ENCODE measurements at places on chromosomes 2 and 18.

- DNase-seq = no peak
Observed at GRCh38 chr18:44807766-44808165, 127.1 kb downstream of the SETBP1 start.

- DNase-seq = no peak
Observed at GRCh38 chr2:65070172-65070830, 14.1 kb downstream of the CEP68 start.

DNA sequence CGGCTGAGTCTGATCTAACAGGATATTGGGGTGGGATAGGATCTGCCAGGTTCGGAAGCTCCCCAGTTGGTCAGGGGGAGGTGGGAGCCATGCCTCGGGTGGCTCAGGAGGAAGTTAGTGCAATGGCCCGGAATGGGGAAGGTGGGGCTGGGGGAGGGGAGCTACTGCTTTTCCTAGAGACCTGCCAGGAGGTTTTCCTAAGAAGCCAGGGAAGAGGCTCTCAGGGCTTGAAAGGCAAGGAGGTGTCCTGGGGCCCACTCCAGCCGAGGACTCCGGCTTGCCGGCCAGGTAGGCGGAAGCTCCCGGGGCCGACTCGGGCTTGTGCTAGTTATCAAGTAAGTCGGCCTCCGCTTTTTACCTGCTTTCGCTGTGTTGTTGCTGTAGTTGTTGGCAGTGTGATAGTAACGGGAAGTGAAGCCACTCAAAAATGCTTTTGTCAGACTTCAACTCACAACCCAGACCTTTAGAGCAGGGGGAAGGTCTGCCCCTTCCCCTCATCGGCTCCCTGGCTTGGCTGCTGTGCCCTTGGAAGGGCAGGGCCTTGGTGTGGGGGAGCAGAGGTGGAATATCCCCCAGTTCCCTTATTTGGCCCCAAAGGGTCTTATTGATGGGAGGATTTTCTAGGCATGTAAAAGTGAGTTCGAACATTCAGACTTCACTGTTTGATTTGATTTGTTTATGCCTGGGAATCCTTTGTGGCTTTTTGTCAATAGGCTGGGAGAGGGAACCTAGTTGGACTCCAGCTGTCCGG lies 5.4 kb downstream of the GDF7 start:
- DNase-seq = no peak

GRCh38 chr2:239114616-239115265 lies 266.9 kb downstream of the TWIST2 start:
- DNase-seq = no peak

GRCh38 chr2:10817413-10817812 lies 4.8 kb upstream of the PDIA6 start:
- DNase-seq = no peak

GRCh38 chr2:197140045-197140444 lies 170.5 kb downstream of the ANKRD44 start:
- no peak for DNase-seq

GRCh38 chr2:188810586-188810985 lies 163.6 kb upstream of the COL3A1 start:
- DNase-seq = no peak

DNA sequence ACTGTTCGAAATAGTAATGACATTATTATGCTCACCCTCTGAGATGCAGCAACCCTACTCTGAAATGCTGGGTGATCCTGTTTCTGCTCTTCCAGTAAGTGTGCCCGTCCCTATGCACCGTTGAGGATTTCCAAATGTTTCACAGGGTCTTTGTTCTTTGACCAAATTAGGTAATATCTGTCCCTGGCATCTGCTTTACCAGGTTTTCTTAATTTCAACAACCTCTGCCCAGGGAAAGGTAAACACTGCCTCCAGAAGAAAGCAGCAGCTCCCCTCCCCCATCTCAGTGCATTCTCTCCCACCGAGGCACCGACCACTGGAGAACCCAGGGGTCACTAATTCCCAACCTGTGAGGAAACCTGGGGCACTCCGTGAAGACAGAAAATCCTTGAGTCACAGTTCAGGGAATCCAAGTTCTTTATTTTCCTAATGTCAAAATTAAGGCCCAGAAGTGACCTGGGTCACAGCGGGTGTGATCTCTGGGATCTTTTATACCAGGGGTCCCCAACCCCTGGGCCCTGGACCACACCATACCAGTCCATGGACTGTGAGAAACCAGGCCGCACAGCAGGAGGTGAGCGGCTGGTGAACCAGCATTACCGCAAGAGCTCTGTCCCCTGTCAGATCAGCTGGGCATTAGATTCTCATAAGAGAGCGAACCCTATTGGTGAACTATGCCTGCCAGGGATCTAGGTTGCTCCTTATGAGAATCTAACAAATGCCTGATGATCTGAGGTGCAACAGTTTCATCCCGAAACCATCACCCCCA lies 1.2 kb upstream of the GRB14 start:
- DNase-seq = no peak

- DNase-seq = no peak
Observed at GRCh38 chr2:220104871-220105351, 477.5 kb downstream of the SLC4A3 start.

GRCh38 chr18:77140439-77141109 lies 8.0 kb upstream of the MBP start:
- no peak for DNase-seq

- no peak for DNase-seq
Observed at GRCh38 chr18:50665519-50665918, 105.6 kb downstream of the MAPK4 start.

GRCh38 chr2:220393711-220394110 lies 766.3 kb downstream of the SLC4A3 start:
- DNase-seq = no peak

DNA sequence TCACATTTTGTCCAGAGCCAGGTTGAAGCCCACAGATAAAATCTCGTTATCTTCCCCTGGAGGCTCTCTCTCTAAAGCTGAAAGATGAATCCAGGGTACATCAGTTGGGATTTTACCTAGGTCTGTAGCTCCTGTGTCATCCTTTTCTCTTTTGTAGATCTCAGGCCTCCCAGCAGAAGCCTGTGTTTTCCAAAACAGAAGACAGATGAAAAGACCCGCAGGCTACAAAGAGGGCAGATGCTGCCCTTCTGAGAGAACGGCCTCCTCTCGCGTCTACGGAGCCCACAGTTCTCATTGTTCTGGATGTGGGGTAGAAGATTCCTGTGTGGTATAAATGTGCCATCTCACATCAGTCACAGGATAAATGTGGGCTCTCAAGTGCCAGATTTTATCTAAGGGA lies 139.5 kb downstream of the SUCLG1 start:
- no peak for DNase-seq

- DNase-seq = no peak
Observed at GRCh38 chr18:48230467-48231113, 178.6 kb downstream of the ZBTB7C start.

DNA sequence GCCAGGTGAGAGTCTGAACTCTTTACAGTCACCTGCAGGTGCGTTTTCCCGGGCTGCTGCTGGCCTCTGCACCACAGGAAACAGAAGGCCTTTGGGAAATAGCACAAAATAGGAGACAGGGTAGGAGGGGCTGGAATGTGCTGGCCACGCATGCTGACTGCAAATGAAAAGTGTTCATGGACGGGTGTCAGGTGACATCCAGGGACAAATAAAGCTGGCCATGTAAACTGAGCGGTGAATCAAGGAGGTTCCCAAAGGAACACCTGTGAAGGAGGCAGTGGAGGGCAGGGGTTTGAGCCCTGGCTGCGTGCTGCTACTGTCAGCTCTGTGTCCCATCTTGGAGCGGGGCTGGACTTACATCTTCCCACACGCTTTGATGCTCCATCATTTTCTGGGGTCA lies 42.4 kb upstream of the GBX2 start:
- DNase-seq = no peak

GRCh38 chr2:217494557-217494956 lies 508.2 kb downstream of the TNS1 start:
- no peak for DNase-seq

DNA sequence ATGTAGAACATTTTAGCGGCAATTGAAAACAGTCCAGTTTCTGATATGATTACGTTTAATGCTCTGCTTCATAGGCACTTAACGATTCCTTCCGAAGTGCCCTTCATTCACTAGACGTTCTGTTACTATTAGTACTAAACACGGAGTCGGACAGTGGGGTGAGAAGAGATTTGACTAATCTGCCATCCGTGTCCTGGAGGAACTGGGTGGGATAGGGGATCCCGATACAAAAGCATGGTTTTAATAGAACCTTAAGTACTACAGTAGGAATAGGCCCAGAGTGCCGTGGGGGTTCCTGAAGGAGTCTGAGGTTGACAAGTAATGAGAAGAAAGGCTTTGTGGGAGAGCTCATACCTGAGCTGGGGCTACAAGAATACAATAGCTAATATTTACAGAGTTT lies 631 bp downstream of the MORN2 start:
- no peak for DNase-seq

DNA sequence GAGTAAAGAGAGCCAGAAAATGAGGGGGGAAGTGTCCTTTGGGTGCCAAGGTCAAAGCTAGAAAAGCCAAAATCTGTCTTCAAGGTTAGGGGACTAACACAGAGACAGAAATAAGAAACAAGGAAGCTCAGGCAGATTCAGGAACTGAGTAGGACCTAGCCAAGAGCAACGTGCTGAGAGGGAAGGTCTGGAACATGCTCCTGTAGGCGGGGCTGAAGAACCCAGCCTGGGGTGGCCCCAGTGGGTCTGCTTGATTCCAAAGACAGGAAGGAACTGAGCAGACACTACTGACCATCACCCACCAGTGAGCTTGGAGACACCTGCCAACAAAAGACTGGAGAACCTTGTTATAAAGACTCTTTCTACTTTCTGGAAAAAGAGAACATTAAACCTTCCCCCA lies 105.1 kb downstream of the SP3 start:
- no peak for DNase-seq
